Body of pancreas (tissue), 4 donors: ENCODE measurements at places on chromosomes 12 and 14.

GRCh38 chr12:127121494-127122084 is 1145.4 kb upstream of the TMEM132C start:
- DNase-seq, result no peak

- no peak for DNase-seq
Measured at GRCh38 chr14:73180385-73180805, 44.1 kb downstream of the PSEN1 start.

DNA sequence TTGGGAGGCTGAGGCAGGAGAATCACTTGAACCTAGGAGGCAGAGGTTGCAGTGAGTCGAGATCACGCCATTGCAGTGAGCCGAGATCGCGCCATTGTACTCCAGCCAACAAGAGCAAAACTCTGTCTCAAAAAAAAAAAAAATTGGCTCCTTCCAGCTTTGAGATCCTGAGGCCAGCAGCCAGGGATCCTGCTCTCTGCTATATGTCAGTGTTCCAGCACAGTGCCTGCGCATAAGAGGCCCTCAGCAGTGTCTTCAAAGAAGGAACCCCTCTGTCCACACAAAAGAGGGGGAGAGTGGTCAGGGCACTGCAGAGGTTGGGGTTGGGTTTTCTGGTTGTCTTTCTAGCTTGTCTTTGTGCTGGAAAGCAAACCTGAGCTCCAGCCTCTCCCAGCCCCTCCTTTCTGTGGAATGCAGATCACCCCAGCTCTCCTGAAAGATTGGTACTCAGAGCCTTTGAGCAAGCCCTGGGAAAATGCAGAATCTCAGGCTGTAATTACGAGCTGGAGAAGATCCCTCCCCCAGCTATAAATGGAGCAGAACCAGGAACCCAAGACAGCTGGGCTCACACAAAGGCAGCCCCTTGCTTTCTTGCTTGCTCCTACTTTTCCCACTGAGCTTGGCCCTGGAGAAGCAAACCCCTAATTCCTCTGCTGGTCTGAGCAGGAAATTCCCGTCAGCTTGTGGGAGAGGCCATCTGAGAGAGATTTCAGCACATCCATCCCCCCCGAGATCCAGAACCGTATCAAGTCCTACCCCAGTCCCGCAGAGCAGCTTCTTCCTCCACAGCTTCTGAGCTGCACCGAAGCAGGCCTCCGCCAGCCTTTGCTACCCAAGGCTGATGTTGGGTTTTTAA is 205.7 kb downstream of the ZFP36L1 start:
- no peak for DNase-seq

- no peak for DNase-seq
Measured at GRCh38 chr12:127822809-127823411, 444.1 kb upstream of the TMEM132C start.

DNA sequence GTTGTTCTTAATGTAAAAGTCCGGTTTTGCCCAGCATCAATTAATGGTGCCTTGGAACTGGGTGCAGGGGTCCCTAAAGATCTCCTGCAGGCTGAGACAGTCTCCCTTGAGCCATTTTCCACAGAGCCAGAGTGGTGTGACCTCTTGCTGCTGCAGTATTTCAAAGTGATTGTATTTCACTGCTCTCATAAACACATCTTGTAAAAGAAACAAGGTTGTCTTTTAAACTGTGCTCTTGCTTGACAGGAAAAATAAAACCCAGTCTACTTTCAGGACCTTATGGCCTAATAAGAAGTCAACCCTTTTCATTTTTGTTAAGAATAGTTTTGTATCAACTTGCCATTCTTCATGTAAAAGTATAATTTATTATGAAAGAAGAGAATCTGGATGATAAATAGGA is 44.7 kb downstream of the TMEM117 start:
- DNase-seq, result no peak

GRCh38 chr14:92316937-92317336 is 6.0 kb upstream of the SLC24A4 start:
- DNase-seq, result no peak

- DNase-seq, result no peak
Measured at GRCh38 chr14:30864934-30865333, 9.4 kb upstream of the COCH start.

GRCh38 chr14:104865631-104866441 is 768 bp downstream of the CEP170B start:
- DNase-seq, result peak; percentile 72

- DNase-seq, result no peak
Measured at GRCh38 chr14:56065621-56066290, 52.5 kb upstream of the PELI2 start.

DNA sequence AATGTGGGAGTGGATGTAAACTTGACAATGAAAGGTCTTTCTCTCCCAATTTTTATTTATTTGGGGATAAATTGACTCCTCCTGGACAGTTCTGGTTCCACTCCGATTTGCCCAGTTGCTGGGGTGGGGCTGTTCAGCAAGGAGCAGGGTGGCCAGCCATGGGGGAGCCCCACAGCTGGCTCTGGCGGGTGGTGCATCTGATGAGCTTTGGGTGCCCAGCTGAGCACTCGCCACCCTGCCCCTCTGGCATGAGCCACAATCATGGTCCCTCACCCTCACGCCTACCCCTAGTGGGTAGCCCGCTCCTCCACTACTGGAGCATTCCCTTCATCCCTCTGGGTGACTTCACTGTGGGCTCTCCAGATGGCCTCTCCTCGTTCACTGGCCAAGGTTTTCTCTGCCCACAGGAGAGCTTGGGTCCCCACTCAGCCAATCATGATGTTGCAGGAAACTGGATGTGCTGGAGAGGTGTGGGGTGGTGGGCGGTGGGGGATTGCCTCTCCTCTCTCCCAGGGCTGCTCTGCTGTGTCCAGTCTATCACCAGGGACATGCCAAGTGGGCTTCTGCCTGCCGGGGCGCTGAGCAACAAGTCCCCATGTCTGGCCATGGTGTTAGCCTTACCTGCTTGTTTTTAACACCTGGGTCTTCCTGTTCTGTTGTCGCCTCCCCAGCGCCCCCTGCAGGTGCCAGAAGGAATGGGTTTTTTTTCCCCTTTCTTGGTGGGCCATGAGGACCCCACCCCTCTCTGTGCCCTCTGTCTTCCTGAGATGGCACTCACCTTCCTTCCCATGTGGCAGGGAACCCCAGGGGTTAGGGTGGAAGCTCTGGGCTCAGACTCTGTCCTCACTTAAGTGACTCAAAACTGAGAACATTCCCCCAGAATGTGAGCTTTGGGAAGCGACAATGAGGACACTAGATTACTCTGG is 3.4 kb downstream of the CYP46A1 start:
- no peak for DNase-seq

GRCh38 chr12:1591034-1591433 is 3.3 kb downstream of the FBXL14 start:
- DNase-seq, result no peak
